Cortex of kidney (tissue), 1 donor: ENCODE measurements at places on chromosomes 3 and 15.

- no peak for DNase-seq
Measured at GRCh38 chr15:66619152-66619903, 53.5 kb upstream of the LCTL start.

- no peak for DNase-seq
Measured at GRCh38 chr3:88025001-88025552, 33.7 kb downstream of the CGGBP1 start.

DNA sequence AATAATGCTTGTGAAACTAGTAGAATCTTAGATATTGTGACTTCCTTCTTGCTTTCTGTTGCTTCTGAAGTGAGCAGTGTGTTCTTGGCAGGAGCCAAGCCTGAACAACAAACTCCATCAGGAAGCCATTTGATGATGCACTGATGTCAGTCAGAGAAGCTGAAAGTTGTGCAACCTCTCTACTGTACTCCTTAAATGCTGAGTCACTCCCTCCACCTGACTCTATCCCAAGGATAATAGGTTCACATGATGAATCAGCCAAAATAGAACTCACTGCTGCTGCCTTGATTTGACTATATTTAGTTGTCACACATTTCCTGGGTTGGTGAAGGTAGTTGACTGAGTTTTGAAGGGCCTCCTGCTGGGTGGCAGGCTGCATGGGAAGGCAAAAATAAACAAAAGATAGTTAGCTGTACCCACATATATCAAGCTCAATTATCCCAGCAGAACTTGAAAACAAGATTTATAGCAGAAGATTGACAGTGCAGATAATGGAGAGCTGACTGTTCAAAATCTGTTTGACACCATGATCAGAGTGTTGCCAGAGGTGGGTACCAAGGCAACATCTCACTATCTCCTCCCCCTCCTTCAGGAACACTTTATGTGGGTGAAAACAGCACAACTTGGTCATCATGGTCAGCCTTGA, 328.4 kb upstream of the DPH6 start:
- no peak for DNase-seq

GRCh38 chr3:195247863-195248189, 23.1 kb downstream of the XXYLT1 start:
- no peak for DNase-seq

DNA sequence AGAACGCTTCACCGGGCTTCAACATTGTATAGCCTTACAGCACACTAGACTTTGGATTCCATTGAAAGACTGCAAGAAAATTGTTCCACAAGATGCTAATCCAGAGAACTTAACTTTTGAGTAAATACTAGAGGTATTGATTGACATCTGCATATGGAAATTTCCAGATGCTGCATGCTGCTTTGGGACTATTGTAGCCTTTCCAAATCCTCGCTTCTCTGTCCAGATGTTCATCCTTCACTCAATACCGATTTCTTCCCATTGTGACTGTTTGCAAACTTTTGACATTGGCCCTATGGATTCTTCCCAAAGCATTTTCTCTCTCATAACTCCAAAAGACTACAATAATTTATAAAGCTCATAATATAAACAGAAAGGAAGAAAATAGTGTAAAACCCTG, 41.4 kb downstream of the COL6A6 start:
- DNase-seq: no peak

GRCh38 chr15:43975326-43975725, 148.5 kb downstream of the WDR76 start:
- DNase-seq: no peak

DNA sequence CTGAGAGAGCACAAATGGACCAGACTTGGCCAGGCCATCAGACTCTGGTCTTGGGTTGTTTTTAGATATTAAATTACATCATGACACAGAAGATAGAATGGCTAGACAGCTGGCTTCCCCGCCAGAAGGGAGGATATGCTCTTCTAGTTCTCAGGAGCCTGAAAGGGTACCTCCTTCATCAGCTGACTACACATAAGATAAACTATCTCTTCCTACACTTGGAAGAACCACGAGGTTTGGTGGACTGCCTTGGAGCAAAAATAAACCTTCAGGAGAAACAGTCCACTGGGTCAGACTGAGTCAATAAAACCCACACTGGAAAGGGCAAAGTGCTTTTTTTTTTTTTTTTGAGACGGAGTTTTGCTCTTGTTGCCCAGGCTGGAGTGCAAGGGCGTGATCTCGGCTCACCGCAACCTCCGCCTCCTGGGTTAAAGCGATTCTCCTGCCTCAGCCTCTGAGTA, 26.3 kb upstream of the DYNC1LI1 start:
- DNase-seq: no peak

GRCh38 chr15:39497759-39498565, 82.9 kb upstream of the THBS1 start:
- DNase-seq: no peak

DNA sequence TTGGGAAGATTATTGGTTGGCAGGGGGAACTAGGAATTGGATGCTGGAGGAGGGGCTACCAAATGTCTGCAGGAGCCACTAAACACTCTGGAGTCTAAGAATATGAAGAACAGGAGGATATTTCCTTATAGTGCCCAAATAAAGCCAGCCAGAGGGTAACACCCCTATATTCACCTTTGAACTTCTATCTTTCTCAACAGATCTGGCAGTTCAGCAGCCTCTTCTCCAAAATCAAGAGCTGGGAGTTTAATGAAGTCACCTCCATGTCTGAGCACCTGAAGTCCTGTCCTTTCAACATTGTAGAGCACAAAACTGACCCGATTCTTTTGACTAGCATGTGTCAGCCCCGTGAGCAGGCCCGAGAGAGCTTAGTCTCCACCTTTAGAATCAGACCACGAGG, 33.3 kb downstream of the FBXO40 start:
- no peak for DNase-seq

DNA sequence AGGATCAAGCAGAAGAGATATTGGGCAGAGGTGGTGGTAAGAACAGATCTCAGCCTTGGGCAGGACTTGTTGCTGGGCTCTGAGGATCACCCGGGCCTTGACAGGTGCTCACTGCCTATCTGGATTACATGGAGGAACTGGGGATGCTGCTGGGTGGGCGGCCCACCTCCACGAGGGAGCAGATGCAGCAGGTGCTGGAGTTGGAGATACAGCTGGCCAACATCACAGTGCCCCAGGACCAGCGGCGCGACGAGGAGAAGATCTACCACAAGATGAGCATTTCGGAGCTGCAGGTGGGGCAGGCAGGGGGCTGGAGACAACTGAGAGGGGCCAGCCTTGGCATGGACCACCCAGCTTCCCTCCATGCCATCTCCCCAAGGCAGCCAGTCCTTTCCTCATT, 7.9 kb downstream of the ECE2 start:
- no peak for DNase-seq

- DNase-seq: no peak
Measured at GRCh38 chr3:28917895-28918475, 362.9 kb upstream of the RBMS3 start.

- no peak for DNase-seq
Measured at GRCh38 chr15:31869686-31870307, 160.5 kb upstream of the CHRNA7 start.

DNA sequence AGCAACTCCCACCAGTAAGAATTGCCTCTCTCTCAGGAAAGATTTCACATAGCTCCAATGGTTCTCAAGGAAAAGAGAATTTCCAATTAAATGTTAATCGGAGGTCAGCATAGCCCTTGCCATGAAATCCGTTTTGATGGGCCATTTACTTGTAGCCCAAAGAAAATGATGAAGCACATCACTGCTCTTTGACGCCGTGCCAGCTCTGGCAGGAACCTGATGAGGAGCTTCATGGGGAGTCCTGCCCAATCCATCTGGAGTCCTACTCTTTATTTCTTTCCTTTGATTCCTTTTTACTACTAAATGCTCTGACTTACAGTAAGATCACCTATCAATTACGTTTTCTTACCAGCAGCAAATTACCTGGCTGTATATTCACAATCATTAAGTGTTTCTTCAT, 84.7 kb downstream of the FGF12 start:
- DNase-seq: no peak

- no peak for DNase-seq
Measured at GRCh38 chr15:40845511-40846284, 1.9 kb downstream of the SPINT1 start.

DNA sequence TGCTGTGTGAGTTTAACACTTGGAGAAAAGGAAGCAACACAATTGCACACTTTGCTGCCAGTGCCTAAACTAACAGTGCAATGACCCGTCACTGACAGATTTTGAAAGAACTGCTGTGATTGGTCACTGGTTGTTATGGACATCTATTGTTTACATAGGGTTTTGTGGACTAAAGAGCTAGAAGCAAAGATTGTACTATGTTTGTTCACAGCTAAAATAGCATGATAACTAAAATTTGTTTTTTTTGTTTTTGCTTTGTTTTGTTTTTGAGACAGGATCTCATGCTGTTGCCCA, 112.4 kb upstream of the GOLGA8J start:
- DNase-seq: no peak

DNA sequence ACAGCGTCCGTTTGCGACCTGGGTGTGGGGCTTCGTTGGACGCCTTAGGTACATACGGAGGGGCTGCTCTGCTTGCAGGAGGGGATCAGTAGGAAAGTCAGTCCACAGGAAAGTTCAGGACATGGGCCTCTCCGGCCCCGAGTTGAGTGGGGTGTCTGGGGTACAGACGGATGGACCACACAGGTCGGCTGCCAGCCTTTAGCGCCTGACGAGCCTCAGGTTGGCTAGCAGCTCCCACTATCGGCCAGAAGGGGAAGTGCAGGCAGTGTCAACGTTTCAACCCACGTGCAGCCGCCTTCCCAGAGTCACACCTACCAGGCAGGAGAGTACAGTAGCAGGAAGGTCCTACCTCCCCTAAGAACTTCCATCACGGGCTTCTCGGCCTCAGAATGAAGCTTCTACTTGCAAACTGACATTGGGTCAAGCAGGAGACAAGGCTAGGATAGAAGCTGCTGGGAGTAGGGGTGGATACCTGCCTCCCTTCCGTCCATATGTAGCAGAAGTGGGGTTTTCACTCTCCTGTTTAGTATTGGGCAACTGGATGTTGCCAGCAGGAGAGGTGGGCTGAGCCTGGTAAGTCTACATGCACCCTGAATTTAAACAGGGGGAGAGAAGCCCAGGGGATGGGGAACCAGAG, 1.8 kb upstream of the SCN5A start:
- no peak for DNase-seq

DNA sequence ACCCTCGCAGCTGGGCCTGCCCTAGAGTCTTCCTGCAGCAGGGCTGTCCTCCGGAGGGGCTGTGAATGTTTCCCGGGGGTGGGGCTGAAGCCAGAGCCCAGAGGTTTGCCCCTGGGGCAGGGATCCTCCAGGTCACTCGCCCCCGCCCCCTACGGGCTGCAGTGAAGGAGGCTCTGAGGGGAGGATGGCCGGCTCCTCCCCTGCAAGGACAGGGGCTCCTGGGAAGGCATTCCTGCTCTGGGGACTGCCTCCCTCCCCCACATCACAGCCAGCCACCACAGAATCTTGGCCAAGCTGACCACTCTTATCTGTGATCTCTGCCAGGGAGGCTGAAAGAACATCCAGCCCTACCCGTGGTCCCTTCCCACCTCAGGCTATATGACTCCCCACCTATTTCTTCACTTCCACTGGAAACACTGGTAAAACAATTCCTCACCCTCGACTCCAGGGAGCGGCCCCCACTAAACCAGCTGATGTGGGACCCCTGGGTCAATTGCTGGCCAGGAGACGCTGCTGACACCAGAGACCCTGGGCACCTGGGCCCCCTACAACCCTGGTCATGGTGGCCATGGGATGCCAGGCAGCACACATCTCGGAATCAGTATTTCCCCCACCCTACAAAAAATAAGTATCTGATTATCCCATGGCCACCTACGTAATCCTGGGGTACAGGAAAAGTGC, 66.0 kb downstream of the HMCES start:
- DNase-seq: no peak

DNA sequence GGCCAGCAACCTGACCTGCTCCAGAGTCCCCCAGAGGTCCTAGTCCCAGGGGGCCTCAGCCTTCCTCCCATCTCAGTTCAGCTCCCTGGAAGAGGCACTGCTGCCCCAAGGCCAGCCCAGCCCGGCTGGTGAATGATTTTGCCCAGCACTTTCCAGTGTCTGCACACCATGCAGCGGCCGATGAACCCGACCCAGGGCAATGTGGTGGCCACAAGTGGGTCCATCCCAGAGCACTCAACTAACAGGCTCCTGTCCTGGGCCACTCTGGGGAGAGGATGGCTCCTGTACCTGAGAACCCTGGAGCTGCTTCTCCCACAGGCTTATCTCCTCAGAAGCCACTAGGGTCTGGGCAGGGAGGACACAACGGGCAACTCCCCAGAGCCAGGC, 39.2 kb downstream of the PTPN23 start:
- no peak for DNase-seq

GRCh38 chr3:121481106-121481880, 64.5 kb downstream of the POLQ start:
- no peak for DNase-seq

DNA sequence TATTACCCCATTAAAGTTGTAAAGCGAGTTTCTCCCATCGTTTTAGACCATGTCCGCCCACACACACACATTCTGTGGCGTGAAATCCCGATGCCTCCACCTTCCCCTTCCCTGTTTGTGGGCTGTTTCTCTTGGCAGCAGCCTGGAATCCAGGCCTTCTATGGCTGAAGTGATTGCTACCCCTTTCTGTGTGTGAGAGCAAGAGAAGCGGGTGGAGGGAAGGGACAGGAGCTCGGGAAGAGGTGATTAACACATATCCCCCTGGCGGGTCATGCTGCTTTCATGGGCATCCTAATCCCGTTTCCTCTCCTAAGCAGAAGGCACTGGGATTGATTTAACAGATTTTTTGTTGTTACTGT, 283.8 kb upstream of the RGMA start:
- DNase-seq: no peak

DNA sequence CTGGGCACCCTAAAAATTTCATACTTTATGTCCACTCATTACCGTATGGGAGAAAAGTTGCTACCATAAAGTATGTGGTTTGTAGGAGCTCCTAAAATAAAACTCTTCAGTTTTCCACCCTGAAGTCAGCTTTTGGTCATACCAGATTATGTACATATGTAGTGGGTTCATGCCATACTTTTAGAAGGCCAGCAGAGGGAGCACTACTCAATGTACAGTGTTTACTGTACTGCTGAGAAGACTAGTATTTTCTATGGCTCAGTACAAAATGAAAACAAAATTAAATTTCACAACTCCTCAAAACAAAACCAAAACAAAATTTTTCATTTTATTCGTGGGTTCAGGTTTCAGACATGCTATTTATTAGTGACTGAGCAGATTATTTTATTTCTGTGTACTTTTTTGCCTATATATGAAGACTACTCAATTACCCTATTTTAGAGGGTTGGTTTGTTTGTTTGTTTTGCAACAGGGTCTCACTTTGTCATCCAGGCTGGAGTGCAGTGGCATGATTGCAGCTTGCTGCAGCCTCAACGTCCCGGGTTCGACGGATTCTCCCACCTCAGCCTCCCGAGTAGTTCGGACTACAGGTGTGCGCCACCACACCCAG, 24.3 kb downstream of the NXPE3 start:
- DNase-seq: no peak

DNA sequence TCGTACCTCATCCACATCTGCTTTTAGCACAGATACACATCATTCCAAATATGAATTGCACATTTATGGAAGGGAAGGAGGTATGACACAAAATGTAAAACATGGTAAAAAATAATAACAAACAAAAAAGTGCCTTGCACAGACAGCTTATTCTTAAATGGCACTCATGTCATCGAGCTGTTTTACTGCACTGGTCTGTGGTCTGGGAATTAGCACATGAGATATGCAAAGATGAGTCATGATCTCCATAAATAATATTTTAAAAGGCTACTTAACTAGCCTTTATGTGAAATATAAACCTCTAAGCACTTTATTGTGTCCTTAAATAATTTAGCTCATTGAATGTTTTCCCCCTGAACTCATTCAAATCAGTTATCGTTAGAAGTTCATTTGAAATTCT, 142.2 kb upstream of the ZNF385D start:
- no peak for DNase-seq
